Suppressor macrophage treated with lipopolysaccharide for 4 hours (primary cell): ENCODE measurements at places on chromosomes 11 and 22.

DNA sequence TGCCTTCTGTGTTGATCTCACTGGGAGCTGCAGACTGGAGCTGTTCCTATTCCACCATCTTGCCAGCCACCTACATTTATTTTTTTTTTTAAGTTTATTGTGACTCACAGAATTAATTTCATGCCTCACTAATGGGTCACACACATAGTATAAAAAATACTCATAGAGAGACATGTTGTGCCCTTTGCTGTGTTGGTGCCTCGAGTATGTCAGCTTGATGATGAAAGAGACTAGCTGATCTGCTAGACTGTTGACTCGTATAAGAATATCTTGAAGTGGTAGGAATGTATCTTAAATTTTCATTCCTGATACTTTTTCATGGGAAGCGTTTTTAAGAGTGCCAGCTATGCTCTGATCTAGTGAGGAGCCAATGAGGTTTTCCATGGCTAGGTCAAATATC, 28.6 kb upstream of the AMPD3 start:
- no peak for DNase-seq

DNA sequence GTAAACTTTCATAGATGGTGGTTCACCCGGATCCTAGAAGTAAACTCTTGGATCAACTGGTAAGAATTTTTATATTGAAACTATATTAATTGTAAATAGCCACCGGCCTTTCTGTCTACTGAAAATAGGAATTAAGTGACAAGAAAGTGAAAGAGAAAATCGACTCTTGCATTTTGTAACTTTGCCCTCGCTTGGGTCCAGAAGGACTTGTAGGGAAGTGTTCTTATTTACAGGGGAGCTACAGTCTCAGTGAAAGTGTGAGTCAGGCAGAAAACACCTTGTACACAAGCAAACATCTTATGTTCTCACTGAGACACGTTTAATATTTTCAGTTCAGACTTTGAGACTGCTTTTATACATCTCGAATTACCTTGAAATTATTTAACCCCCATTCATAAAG, 238.9 kb downstream of the BLID start:
- peak; percentile 48 for DNase-seq

- DNase-seq: peak; percentile 45
These were observed 829 bp upstream of the ZBED5 start for GRCh38 chr11:10858439-10859325.

GRCh38 chr22:29081517-29082236, 8.8 kb downstream of the KREMEN1 start:
- DNase-seq: no peak

DNA sequence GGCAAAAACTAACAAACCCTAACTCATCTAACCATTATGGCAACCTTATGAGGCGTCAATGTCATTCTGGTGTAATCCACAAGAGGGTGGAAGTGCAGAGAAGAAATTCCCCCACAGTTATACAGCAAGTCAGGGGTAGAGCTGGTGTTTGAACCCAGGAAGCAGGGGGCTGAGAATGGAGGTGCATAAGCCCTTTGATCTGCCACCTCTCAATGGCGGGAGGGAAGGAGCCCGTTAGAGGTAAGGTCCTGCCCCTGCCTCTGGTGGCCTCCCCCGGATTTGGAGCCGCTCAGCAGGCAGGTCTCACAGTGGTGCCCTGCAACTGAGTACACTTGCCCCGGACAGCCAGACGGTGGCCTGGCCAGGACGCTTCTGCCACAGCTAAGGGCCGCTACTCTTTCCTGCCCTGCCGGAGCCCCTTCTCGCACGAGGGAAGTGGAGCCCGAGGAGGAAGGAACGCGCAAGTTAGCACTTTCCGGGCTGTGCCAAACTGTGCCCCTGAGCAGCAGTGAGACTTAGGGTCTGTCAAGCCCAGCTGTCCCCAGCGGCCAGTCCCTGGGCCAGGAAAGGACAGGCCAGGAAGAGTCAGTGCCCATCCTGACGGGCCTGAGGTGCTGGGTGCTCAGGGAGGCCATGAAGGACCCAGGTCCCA, 1.1 kb downstream of the FXYD2 start:
- peak; percentile 64 for DNase-seq

GRCh38 chr11:92222701-92223100, 1.9 kb upstream of the FAT3 start:
- DNase-seq: no peak

- DNase-seq: no peak
These were observed 3.9 kb downstream of the CDC45 start for GRCh38 chr22:19483481-19484244.

DNA sequence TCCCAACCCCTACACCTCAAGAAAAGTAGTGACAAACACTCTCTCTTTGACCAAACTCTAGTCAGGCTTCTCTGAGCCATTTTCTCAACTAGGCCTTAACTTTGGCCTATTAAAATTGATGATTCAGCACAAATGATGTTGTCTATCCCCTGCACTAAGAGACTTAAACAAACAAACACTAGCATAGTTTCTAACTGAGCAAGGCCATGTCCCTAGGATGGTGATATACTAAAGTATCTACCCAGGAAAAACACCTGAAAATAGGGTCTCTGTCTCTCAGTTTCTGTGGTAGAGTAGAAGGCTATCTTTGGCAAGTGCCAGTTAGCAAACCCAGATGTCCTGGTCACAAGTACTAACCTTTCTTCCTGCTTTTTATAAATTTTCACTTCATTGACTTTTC, 219.7 kb upstream of the ANO3 start:
- DNase-seq: no peak

GRCh38 chr11:68343761-68344256, 31.4 kb downstream of the LRP5 start:
- no peak for DNase-seq

GRCh38 chr22:28139961-28140360, 220.9 kb upstream of the PITPNB start:
- no peak for DNase-seq

GRCh38 chr22:46551996-46552395, 14.6 kb upstream of the CELSR1 start:
- no peak for DNase-seq

DNA sequence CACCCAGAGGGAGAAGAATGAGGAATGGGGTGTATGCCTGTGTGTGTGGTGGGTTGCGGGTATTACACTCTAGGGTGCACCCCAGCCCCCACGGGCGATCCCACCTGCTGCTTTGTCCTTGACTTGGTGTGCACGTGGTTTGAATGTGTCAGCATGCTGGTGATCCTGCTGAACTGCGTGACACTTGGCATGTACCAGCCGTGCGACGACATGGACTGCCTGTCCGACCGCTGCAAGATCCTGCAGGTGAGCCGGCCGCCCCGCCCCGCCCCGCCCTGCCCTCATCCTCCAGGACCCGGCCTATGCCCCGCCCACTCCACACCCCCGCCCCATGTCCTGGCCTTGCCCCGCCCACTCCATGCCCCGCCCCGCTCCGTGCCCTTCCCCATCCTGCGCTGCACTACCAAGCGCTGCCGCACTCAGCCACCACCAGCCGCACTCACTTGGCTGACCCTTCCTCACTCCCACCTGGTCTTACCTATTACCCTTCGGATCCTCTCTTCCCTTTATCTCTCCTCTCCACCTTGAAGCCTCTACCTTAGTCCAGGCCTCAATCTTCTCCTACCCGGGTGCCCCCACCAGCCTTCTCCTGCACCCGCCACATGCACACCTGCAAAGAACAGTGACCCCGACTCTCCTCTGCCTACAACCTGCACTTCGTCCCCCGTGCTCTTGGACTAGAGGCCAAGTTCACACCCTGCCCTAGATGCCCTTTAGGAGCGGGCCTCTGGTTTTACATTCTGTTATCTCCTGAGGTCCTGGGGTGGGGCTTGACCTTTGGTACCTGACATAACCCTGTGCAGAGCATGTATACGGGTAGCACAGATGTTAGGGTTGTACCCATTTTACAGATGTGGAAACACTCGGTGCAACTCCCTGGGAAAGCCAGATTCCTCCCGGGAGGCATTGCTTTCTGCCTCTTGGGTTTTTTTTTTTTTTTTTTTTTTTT, 27.7 kb downstream of the CACNA1I start:
- peak; percentile 22 for DNase-seq

- DNase-seq: no peak
These were observed 96.6 kb upstream of the AKIP1 start for GRCh38 chr11:8814209-8814922.

GRCh38 chr11:12156301-12157140, 46.1 kb downstream of the MICAL2 start:
- DNase-seq: peak; percentile 52

DNA sequence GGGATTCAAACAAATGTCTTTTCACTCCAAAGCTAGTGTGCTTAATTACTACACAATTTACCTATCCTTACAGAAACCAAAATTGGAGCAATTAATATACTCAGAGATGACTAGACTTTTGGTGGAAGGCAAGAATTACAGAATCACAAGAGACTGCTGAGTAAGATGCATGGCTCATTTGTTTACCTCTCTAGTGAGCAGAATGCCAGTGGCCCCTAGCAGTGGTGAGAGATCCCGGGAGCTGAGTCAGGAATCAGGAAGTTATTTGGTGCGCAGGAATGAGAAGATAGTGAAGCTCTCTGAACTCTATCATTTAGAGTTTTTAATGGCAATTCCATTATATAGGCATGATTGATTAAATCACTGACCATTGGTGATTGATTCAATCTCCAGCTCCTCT, 188.9 kb upstream of the SESN3 start:
- DNase-seq: no peak

- DNase-seq: no peak
These were observed 35.6 kb upstream of the ADSL start for GRCh38 chr22:40310768-40311120.

DNA sequence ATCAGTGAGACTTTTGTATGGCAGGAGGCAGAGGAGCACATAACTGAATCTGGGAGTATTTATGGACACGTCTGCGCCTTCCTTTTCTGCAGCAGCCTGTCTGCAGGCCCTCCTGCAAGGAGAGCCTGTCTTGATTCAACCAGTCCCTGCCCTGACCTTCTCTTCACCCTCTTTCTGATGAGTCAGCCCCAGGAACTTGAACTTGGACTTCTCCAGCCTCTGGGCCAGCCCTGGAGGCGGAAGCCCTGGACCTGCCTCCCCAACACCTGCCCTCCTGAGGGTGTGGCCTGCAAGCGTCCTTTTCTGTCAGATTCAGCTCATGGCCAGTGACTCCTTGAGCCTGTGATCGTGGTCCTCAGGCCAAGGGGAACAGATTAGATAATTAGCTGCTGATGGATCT, 20.0 kb downstream of the DAGLA start:
- peak; percentile 67 for DNase-seq

GRCh38 chr11:80122211-80122610, 681.4 kb upstream of the TENM4 start:
- DNase-seq: no peak

DNA sequence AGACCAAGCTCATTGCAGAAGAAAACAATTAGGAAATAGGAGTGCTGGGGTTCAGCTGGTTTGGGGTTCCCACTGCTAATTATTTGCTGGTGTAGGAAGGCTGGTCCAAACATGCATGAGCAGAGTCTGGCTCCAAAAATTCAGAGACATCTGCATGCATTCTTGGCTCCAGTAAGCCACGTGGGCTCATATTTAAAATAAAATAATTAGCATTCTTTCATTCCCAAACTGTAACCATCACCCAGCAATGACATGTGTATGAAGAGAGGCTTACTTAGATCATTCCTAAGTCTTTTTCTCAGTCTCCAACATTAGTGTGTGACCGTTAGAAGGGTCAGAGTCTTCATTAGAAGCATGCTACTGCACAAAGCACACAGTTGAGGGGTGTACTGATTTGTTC, 58.4 kb downstream of the EFCAB6 start:
- DNase-seq: no peak

- no peak for DNase-seq
These were observed 79.8 kb downstream of the CLPB start for GRCh38 chr11:72354356-72355115.

DNA sequence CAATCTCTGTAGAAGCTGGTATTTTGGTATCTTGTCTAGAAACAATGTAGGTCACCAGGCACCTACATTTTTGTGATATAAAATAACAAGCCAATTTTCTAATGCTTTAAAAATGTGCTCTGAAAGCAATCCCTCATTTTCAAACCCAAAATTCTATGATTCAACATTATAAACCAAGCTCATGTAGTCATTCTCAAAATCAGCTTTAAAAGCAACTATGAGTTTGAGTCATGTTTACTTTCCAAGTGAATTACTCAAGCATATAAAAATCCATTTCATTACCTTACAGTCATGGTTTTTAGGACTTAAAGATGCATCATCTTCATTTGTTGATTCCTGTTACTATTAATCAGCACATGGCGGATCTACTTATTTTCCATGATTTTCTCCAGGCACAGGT, 216.4 kb downstream of the GRM5 start:
- no peak for DNase-seq

DNA sequence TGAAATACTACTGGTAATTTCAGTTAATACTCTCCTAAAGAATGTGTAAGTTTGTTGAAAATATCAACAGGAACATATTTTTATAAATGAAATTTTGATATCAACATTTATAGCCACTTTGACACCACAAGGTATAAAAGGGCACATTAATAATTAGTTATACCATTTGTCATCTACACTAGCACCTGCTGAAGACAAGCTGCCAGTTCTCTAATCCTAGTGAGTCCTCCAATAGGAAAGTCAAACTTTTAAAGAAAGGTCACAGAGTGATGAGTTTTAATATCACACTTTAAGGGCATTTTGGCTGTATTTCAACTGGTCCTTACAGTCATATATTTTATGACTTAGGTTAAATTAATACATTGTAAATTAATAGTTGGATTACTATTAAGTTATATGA, 52.3 kb downstream of the APOL5 start:
- DNase-seq: no peak

DNA sequence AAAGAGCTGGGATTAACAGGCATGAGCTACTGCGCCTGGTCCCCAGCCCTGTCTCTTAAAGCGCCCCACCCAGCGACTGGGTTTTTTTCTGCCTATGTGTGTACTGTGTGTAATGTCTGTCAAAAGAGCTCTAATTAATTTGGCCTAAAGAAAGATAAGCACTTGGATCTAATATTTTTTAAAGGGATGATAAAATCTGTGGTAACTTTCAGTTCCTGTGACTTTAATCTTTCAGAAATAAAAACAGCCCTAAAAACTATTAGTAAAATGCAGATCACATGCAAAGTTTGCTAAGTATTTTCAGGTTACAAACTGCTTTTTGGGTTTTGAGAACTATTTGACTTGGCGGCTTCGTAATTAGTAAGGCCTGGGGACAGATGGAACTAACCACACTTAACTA, 1358.7 kb downstream of the LRRC4C start:
- no peak for DNase-seq

- DNase-seq: peak; percentile 58
These were observed 602 bp downstream of the EWSR1 start for GRCh38 chr22:29268511-29269229.

DNA sequence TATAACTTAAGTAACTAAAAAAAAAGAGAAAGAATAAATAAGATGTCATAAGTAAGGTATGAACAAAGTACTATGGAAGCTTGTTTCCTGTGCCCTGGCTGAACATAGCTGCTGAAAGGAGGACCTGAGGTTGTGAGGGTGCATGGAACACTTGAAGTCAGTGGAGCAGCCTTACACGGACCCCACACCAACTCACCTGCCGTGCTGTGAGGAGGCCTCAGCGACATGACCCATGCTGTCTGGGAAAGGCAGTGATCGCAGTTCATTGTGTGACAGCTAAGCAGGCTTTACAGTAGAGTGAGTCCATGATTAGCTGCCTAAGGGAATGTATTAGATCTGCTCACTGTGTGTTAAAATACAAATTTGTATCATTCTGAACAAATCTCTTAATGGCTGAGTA, 17.6 kb downstream of the RASSF10 start:
- DNase-seq: no peak

- peak; percentile 59 for DNase-seq
These were observed 789 bp downstream of the SIK2 start for GRCh38 chr11:111602865-111603610.
